ENCODE measurements at places on chromosomes 1 and 21.
A peak's percentile ranks its signal among the peaks of the same experiment; 100 is the strongest.

GRCh38 chr21:43277481-43278351, 108.9 kb downstream of the CRYAA start:
- no peak for DNase-seq

- no peak for DNase-seq
Measured at GRCh38 chr1:170659399-170660035, 4.4 kb upstream of the PRRX1 start.

DNA sequence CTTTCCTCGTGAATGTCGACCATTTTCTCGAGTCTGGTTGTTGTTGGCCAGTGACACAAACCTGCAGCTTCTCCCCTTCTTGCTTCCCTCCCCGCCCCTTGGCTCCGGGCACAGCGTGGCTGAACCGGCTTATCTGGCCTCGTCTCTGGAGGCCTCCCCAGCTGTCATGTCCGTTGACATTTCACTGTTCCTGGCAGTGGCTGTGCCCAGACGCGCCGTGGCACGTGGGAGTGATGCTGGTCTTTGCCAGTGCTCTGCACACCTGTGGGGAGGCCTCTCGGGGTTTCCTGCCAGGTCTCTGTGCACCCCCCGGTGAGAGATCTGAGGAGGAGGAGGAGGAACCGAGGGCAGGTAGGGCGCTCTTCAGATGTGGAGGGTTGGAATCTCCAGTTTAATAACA, 23.7 kb downstream of the SKI start:
- DNase-seq, result no peak

DNA sequence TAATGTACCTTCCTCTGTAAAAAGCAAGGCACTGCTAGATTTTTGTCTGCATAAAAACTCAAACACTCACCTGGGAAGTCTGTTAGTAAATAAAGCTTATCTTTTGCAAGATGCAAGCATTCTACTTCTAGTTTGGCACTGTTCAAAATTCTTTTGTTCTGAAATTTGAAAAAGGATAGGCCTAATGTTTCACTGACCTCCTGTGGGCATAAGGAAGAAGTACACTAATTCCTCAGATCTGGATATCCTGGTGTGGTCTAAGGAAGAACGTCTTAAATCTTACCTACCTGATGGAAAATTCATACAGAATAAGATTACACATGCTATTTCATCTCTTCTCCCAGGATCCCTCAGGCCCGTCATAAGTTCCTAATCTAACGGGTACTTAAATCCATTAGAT, 93.5 kb upstream of the CAMK1G start:
- no peak for DNase-seq

GRCh38 chr1:204975568-204976235, 67.3 kb upstream of the CNTN2 start:
- DNase-seq, result peak; percentile 4

GRCh38 chr1:147079400-147080005, 92.8 kb downstream of the PRKAB2 start:
- no peak for DNase-seq

DNA sequence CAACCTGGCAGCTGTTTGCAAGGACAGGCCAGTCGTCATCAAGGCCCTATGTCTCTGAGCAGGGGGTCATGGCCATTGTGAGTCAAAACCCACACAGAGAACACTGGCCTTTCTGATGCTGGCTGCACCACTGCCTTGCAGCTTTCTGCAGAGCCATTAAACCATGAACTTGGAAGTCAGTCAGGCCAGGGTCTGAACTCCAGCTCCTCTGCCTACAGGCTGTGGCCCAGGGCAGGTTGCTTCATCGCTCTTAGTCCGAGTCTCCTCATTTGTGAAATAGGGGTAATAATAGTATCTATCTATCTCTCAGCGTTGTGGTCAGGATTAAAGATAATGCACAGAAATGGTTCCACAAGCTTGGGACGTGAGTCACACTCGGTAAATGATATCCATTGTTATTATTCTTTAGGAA, 35.8 kb upstream of the HIVEP3 start:
- no peak for DNase-seq

GRCh38 chr1:65148548-65149350, 746 bp downstream of the AK4 start:
- no peak for DNase-seq

- DNase-seq, result no peak
Measured at GRCh38 chr1:56438901-56439551, 140.3 kb downstream of the PLPP3 start.

DNA sequence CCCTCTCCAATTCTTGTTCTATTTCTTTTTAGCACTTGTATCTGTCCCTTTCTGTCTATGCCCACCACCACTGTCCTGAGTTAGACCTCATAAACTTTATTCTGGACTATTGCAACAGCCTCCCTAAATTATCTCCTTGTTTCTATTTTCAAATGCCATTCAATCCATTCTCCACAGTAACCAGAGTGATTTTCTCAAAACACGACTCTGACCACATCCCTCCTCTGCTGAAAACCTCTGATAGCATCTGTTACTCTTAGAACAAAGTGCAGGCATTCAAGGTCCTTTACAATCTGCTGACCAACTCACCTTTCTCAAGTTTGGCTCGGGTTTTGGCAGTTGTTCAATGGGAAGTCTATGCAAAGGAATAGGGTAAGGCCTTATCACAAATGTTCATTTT, 22.8 kb upstream of the GPX7 start:
- DNase-seq, result no peak

- DNase-seq, result no peak
Measured at GRCh38 chr1:233479110-233479890, 134.6 kb upstream of the KCNK1 start.

DNA sequence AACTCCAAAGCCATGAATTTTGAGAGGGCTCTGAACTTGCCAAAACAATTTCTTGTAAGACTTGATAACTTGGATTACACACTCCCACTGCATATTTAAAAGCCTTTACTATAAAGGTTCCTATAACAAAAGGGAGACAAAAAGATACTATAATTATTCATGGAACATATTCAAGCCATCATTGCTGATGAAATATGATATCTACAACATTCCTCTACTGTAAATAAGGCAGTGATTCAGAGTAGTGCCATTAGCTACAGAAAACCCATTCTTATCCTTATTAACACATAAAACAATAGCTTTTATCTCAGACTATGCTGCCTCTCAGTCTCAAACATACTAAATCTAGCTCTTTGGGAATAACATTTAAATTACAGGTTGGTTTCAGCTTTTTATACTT, 675.5 kb upstream of the CXADR start:
- DNase-seq, result no peak

GRCh38 chr21:17925899-17926298, 106.7 kb upstream of the C21orf91 start:
- no peak for DNase-seq

DNA sequence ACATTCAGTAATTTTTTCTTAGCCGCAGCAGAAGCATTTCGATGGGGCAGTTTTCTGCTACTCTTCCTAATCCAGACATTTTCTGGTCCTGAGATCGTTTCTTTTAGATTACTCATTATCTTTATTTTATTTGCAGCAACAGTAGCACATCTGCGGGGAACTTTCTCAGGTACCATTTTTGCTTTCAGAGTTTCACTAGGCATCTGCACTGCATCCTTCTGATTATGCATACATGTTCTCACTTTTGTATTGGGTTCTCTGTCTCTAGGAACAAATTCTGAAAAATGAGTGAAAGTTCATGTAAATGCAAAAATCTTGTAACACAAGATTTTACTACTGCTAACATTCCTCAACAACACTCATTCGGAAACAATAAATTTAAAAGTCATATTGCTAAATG, 3.9 kb upstream of the PSMG1 start:
- no peak for DNase-seq

DNA sequence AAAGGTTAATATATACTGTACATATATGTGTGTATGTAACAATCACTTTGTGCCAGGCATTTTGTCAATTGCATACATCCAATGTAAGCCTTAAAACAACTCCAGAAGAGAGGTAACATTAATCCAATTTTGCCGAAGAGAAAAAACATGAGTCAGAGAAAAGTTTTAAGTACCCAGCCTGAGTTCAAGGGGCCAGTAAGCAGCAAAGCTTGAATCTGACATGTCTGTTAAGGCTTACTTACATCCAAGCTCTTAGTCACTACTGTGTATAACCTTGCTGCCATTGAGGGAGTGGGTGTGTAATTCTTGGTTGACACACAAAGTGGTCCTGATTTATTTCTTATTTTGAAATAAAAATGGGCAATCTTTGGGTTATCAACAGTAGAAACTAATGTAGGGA, 360.4 kb upstream of the LYPLAL1 start:
- no peak for DNase-seq

GRCh38 chr1:243924588-243925349, 74.7 kb upstream of the AKT3 start:
- DNase-seq, result no peak

- no peak for DNase-seq
Measured at GRCh38 chr1:201137579-201138310, 10.8 kb upstream of the ASCL5 start.

DNA sequence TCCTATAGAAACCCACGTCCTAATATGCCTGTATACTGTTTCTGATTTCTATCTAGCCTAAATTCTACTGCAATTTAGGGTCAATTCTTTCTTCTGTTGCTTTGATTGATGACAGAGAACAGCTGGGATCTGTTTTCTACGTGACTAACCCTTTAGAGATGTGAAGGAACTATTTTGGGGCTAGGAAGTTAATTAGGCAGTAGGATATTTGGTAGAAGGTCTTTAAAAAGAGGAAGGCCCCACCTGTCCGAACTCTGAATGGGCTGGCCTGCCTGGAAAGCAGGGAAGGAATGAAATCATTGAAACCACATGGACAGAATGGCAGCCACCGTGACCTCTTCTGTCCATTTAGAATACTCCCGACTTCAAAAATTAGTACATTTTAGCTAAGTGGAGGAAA, 21.0 kb downstream of the EIF2D start:
- no peak for DNase-seq

DNA sequence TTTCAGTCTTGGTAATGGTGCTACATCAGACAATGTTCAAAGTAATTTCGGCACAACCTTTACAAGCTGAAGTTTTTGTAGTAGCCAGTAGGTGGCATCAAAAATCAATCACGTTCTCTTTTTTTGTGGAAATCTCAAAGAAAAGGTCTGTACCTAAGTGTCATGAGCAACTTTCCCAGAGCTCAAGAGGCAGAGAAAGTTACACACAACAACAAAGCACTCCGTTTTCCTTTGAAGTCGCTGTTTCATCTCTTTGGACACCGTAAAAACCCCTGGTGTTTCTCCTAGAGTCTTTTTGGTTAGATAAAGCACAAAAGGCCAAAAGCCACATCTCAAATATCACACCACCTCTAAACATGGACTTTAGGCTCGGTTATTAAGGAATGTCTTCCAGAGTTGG, 131.6 kb downstream of the LHX8 start:
- no peak for DNase-seq

- DNase-seq, result no peak
Measured at GRCh38 chr1:77543822-77544448, 138.5 kb downstream of the ZZZ3 start.

- DNase-seq, result no peak
Measured at GRCh38 chr1:200038325-200038980, 10.9 kb downstream of the NR5A2 start.

DNA sequence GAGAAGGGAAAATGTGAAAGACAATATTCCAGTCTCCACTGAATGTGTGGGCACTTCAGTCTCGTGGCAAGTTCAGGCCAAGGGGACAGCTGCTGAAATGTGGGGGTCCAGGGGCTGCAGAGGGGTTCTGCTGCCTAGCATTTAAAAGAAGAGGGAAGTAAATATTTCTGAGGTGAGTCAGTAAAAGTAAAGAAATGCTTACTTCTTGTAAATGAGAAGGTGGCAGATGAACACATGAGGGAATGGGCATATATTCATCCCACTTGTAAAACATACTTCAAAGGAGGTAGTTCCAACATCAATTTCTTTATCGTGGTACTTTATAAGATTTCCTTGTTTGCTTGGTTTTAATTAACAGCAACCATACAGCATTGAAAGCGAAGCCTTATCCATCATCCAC, 63.1 kb upstream of the HIVEP3 start:
- no peak for DNase-seq

DNA sequence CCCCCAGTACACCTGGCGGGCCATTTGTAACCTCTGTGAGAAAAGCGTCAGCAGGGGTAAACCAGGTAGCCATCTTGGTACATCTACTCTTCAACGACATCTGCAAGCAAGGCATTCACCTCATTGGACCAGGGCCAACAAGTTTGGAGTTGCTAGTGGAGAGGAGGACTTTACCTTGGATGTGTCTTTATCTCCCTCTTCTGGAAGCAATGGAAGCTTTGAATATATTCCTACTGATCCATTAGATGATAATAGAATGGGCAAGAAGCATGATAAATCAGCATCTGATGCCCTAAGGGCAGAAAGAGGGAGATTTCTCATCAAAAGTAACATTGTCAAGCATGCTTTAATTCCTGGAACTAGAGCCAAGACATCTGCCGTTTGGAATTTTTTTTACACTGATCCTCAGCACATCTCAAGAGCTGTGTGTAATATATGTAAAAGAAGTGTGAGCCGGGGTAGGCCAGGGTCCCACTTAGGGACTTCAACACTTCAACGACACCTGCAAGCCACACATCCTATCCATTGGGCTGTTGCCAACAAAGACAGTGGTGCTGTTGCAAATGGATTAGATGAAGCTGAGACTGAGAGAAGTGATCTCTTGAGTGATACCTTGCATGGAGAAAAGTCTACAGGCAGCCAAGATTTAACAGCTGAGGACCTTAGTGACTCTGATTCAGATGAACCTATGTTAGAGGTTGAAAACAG, 2.7 kb downstream of the ZBED6 start:
- DNase-seq, result no peak

DNA sequence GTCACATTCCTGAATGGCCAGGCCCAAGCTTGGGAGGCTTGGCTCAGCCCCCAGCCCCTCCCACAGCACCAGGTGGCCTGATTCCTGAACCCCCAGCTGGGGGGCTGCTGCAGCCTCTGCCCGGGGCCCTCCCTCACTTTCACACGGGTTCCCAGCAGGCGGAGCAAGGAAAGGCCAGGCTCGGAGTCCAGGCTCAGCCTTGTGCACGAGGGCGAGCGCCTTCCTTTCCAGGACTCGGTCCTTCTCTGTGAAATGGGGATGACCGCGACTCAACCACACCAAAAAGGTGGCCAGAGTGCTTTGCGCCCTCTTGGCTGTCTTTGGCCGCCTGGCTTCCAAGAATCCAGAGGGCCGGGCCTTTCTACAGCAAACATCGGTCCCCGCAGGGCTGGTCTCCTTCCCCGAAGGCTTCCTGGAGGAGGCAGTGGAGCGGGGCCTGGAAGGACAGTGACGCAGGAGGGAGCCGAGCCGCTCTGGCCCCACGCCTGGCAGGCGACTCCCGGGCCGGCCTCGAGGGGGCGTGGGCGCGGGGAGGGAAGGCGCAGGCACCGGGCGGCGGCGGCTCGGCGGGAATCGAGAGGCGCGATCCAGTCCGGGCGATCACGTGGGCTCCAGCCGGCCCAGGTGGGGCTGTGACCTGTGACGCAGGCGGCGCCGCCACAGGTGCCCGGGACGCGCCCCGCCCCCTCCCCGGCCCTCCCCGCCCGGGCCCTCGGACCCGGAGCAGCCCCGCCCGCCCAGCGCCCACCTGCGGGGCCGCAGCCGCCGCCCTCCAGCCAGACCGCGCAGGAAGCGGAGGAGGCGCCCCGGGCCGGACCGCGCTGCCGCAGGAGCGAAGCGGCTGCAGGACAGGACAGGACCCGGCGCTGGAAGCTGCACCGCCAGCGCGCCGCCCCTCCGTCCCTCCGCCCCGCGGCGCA, at the start of gene ARHGEF16:
Gene ARHGEF16, plus strand, starts transcription at position 775 of the 920 bp plus-strand sequence. CDS start 8,420 bp downstream, outside the sequence.
- DNase-seq, result peak; percentile 10

- DNase-seq, result no peak
Measured at GRCh38 chr21:33384841-33385331, 18.3 kb upstream of the IFNGR2 start.

GRCh38 chr1:168264296-168264695, 16.4 kb upstream of the TBX19 start:
- no peak for DNase-seq

Data from effector CD8-positive, alpha-beta T cell (primary cell).